ENCODE measurements at places on chromosomes 4 and X.

DNA sequence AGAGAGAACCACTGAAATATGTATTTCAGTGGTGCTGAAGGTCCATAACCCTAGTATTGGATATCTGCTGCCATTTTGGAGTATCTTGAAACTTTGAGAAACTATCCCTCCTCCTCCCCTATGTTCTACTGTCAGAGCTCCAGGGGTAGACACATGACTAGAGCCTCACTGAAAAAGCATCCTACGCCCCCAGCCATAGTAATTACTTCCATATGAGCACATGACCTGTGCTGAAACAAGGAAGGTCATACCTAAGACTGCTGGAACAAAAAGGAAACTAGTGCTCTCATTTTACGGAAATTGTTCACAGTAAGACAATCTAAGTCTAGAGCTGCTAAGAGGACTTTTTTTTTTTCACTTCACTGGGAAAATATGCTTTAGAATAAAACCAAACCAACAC is 42.0 kb upstream of the MAPK10 start:
- DNase-seq, result no peak

GRCh38 chrX:39821709-39822095 is 276.1 kb downstream of the BCOR start:
- DNase-seq, result no peak

DNA sequence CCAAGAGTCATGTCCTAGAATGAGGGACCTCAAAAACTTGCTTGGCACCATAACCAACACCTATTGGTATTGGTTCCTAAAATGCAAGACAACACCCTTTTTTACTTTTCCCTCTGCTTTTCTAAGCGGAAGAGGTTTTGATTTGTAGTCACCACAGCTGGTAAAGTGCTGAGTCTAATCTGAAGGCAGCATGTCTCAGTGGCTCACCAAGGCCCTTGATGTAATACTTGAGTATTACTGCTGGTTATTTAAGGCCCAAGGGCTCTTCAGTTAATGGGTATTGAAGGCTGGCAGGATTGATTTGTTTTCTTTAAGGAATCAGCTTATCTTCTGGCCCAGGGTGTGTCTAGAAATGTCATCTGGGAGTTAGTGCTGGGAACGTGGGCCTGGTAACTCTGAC is 735.1 kb downstream of the GLUD2 start:
- no peak for DNase-seq

DNA sequence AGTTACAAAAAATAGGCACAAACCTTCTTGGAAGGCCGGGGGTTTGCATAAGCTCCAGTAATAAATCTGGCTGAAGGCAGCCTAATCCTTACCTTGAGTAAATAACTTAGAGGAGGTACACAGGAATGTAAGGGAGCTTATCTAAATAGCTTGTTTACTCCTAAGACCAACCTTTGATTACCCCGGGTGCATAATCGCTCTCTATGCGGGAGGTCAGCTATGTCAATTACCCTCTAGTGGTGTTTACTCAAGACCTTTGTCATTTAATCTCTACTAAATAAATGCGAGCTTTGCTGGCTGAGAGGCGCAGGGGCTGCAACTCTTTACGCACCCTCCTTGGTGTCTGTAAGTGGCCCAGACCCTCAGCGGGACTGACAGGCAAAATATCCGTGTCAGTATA is 50.2 kb upstream of the MAP9 start:
- DNase-seq, result no peak

- DNase-seq, result no peak
Observed at GRCh38 chr4:173146456-173146855, 22.2 kb upstream of the GALNT7 start.

DNA sequence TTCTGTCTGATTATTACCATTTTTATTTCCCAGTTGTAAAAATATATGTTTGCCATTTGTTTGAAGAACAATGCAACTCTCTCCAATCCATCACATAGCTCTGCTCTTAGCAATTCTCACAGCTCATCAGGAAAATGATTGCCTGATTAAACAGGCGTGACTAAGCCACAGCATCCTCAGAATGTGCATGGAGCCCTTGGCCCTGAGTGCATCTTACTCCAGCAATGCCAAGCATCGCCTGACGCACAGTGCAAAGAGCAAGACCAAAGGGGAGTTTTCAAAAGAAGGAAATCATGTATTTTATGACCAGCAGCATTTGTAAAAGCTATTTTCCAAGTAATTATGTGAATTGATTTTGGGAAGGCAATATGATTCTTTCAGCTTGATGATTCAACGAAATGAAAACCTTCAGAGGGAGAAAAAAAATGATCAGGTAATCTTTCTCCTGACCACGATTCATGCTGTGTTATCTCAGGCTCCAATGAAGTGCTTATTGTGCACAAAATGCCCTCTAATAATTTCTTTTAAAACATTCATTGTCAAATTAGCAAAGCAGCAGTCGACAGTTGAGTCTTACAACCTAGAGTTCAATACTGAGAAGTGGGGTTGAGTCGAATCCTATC is 138.0 kb upstream of the FAM9B start:
- no peak for DNase-seq

GRCh38 chr4:53764761-53765490 is 173.6 kb upstream of the LNX1 start:
- no peak for DNase-seq
